ENCODE measurements at places on chromosomes 12 and 14.

- DNase-seq = no peak
These were observed 18.6 kb upstream of the RIN3 start for GRCh38 chr14:92495027-92495426.

GRCh38 chr14:106058342-106058741 is 532.0 kb downstream of the TMEM121 start:
- DNase-seq = no peak

GRCh38 chr12:69401940-69402339 is 42.4 kb downstream of the YEATS4 start:
- no peak for DNase-seq

- DNase-seq = no peak
These were observed 130.8 kb downstream of the PHLDA1 start for GRCh38 chr12:75900781-75901254.

DNA sequence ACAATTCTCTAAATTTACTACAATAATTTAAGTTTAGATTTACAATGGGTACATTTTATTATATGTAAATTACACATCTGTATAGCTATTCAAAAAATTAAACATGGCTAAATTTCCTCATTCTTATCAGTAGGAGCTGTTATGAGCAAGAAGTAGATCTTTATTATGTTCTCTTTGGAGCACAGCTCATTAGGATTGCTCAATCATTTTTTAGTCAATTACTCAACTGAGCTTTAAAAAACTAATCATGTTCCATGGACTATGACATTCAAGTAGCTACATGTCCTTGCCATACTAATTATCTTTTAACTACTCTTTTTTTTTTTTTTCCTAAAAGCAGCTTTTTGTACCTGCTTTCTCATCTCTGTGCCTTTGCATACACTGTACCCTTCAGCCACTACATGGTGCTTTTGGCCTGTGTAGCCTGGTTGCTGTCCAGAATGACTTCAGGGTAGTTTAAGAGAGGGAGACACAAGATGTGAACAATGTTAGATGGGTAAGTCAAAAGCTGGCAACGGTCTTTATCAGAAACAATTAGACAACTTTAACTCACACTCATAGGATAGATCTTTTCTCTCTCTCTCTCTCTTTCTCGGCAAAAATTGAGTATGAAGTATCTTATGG is 69.0 kb downstream of the SSPN start:
- DNase-seq = no peak

- no peak for DNase-seq
These were observed 176.0 kb upstream of the PELI2 start for GRCh38 chr14:55942076-55942654.

DNA sequence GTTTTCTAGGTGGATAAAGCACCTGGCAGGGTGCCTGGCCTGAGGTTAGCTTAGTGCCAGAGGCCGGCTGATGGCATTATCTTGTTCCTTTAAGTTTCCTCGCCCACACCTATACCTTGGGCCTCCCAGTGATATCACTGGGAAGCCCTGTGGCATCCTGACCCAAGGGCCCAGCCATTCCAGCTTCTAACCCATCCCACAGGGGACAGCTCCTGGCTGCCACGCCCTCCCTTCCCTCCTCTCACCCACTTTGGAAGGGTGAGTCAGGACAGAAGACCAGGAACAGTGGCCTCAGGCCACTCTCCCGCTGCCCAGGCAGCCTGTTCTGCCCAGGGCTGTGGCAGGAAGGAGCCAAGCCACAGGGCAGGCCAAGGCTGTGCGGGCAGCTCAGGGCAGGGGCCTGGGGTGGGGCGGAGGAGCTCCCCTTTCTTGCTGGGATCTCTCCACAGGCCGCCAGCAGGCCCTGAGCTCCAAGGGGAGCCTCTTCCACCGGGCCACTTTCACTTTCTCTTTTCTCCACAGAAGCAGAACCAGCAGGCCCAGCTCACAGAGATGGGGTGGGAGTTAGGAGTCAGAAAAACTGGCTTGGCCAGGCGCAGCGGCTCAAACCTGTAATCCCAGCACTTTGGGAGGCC is 75.1 kb downstream of the IRF2BPL start:
- no peak for DNase-seq
